Myocyte (in vitro differentiated cells): ENCODE measurements at places on chromosomes 16 and 17. TPM values are rescaled to one million over a fixed set of nuclear protein-coding genes. Genes with fewer than 3 reads are reported as not detected.

The OR4D1 gene
- not detected in 2 replicates for total RNA-seq

The CDC6 gene
- total RNA-seq = 2.6 and 3.8 TPM in 2 replicates

The CMTM3 gene
- total RNA-seq = 19.0 and 21.2 TPM in 2 replicates

The ASPSCR1 gene
- total RNA-seq = 21.8 and 29.7 TPM in 2 replicates

DNA sequence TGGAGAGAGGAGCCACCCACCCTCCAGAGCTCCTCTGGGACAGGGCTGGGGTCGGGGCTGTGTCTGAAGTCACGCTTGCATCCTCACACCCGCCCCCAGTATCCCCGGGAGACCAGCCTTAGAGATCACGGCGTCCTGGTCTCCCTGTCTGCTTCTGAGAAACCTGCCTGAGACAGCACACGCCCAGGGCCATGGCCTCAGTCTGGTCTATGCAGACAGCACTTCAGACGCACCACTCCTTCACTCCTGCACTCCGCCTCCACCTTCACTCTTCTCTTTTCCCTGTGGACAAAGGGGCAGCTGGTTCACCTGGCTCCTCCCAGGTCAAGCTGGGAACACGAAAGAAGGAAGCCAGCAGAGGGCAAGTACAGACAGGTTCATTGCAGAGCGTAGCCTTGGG lies 248.0 kb upstream of the GSE1 start:
- no peak for DNase-seq

DNA sequence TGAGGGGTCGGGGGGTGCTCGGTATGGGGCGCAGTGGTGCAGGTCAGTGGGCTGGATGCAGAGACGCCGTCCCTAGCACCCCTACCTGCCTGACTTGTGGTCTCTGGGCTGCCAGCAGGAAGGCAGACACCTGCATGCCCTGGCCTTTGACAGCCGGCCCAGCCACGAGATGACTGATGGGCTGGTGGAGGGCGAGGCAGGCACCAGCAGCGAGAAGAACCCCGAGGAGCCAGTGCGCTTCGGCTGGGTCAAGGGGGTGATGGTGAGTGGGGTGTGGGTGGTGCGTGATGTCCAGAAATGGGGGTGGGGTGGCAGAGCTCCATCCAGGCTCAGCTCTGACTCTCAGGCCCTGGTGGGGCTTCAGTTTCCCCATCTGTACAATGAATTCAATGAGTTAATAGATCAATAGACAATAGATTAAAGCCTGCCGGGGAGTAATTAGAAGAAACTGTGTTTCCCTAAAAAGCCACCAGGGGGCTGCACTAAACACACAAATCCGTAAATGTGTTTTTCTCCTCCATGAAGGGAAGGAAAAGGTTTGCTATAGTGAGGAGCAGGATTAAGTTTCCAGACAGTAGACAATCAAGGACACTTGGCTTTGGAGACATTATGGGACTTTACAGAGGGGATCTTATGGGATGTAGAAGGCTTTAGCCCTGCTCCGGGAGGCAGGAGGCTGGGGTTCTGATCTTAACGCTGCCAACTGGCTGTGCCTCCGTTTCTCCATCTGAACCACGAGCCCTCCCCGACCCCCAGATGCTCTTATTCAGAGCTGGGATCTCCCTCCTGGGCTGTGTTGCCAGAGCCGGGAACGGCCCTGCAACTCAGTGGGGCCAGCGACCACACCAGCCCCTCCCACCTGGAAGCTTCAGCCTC lies 2.2 kb downstream of the SLC12A3 start:
- DNase-seq = peak; percentile 78

DNA sequence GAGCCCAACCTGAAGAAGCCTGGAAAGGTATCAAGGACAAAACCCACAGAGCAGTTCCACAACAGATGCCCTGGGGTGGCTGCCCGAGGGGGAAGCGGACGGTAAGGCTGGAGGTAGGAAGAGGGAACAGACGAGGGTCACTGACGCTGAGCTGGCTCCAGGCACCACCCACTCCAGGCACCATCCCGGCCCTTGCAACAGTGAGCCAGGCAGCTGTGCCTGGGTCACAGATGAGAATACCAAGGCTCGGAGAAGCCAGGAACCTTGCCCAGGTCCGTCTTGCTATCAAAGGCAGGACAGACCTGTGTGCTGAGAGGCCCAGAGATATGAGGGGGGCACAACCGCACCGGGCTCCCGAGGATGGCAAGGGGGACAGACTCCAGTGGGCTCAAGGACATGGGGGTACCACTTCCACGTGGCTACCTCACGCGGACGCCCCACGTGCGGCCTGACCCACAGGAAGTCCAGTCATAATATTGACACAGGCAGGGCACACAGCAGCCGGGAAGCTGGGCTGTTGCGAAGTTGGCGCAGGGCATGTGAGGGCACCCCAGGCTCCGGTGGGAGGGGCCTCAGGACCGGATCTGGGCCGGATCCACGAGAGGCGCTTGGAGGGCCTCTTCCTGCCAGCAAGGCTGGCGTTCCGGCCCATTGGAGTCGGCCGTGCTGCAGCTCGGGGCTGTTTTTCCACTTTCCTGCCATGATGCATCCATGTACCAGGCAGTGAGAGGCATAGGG lies 29.9 kb downstream of the PEMT start:
- no peak for DNase-seq

GRCh38 chr17:64614266-64615027 lies 47.7 kb downstream of the SMURF2 start:
- DNase-seq = no peak

GRCh38 chr16:79250502-79251098 lies 349.9 kb downstream of the MAF start:
- no peak for DNase-seq

DNA sequence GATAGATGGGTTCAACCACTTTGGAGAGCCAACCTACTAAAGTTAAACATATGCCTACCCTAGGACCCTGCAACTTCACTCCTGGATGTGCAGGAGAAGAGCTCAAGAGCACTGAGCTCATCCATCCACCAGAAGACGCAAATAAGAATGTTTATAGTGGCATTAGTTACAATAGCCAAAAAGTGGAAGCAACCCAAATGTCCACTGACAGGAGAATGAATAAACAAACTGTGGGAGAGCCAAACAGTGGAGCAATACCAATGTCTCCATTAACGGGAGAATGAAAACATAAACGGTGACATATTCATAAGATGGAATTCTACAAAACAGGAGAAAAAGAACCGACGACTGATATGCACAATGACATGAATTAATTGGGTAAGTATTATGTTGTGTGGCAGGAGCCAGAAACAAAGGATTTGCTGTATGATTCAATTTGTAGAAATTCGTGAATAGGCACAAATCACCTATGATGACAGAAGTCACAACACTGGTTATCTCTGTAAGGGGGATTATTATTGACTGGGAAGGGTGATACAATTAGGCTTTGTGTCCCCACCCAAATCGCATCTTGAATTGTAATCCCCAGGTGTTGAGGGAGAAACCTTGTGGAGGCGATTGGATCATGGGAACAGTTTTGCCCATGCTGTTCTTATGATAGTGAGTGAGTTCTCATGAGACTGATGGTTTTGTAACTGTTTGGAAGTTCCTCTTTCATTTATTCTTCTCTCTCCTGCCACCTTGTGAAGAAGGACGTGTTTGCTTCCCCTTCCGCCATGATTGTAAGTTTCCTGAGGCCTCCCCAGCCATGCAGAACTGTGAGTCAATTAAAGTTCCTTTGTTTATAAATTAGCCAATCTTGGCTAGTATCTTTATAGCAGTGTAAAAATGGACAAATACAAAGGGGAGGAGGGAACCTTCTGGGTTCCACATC lies 57.9 kb upstream of the PLCG2 start:
- no peak for DNase-seq
